Esophagus mucosa (tissue), 1 donor: ENCODE measurements at places on chromosomes 7 and 10.

DNA sequence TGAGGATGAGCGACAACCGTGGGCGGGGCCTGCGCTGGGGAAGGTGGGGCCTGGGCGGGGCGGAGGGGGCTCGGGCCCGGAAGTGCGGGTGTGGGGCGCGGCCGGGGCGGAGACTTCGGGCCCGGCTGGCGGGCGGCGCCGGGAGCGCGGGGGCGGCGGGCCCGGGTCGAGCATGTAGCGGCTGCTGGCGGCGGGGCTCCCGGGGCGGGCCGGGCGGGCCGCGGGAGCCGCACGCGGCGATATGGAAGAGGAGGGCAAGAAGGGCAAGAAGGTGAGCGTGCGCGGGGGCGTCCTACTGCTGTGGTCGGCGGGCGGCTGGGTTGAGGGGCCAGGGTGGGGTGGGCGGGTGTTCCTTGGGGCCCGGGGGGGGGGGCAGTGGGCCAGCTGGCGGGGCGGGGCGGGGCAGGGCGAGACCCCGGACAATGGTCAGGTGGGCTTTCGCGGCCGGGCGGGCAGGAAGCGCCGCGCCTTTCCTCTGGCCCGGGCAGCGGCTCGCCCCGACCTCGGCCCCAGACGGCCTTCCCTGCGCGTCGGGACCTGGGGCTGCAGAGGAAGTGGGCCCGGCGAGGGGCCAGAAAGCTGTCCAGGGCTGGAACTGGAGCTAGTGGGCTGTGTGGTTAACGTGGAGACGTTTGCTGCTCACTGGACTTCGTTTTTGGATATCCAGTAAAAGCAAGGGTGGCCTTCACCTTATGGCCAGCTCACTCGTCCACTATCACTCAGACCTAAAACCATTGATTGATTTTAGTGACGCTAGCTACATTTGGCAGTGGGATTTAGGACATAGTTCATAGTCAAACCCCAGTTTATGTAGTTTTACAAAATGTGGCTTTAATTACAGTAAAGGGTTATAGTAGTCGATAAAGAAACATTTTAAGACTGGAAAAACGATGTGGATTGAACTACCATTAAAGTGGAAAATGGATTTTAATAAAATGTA is at the start of gene CCM2:
CCM2 (plus strand) TSS at position 109 of the 940 bp plus-strand sequence; CDS start at position 242, 133 bp downstream.
- peak; percentile 9 for ATAC-seq

DNA sequence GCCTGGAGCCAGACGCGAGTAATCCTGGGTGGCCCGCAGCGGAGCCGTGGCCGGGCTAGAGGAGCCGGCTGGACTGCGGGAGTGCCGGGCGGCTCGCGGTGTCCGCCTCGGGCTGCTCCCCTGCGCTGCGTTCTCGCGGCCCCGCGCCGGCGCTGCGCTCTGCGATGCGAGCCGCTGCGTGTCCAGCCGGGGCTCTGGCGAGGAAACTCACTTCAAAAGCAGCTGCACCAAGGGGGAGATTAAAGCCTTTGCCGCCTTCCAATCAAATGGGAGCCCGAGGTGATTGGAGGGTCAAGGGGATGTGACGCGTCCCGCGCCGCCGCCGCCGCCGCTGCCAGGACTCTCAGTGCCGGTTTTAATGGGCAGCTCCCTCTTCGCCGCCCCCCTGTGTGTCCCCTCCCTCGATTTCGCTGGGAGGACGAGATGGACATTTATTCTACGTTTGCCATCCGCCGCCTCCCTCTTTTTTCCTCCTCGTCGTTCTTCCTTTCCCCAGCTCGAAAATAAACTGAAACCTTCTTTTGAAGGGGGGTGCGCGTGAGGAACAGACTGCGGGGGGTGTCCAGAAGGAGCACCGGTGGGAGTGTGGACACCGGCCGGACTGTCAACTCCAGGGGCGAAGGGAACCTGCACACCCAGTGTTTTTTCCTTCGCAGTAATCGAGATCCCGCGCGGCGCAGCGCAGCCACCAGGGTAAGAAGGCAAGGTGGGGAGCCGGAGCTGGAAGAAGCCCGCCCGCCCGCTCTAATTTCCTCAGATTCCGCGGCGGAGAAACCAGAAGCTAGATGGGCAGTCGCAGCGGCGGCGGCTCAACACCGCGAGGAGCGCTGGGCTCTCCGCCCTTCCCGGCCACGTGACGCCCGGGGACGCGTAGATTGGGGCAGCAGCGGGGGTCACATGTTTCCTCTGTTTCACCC is at the start of gene ZNF503:
ZNF503 (minus strand) TSS at position 196 of the 917 bp plus-strand sequence. CDS start 345 bp downstream, outside the sequence.
- peak; percentile 68 for ATAC-seq

GRCh38 chr10:33195608-33196376 is 138.7 kb downstream of the NRP1 start:
- ATAC-seq = no peak

GRCh38 chr10:84026821-84027257 is 112.5 kb upstream of the GHITM start:
- no peak for ATAC-seq

- peak; percentile 81 for ATAC-seq
Measured at GRCh38 chr7:130242198-130243014, 24.3 kb upstream of the CPA2 start.

DNA sequence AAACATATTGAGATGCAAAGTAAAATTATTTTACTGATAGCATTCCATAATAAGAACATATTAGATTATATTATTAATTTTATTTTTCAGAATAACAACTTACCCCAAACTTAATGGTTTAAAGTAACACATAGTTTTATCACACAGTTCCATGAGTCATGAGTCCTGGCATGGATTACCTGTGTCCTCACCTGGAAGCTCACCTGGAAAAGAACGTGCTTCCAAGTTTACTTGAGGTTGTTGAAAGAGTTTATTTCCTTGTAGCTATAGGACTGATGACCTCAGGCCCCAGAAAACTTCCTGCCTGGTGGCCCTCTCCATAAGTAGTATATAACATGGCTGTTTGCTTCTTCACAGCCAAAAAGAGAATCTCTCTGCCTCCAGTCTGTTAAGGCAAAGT is 254.6 kb downstream of the TFEC start:
- no peak for ATAC-seq

- ATAC-seq = no peak
Measured at GRCh38 chr7:37441386-37441760, 7.3 kb downstream of the ELMO1 start.

DNA sequence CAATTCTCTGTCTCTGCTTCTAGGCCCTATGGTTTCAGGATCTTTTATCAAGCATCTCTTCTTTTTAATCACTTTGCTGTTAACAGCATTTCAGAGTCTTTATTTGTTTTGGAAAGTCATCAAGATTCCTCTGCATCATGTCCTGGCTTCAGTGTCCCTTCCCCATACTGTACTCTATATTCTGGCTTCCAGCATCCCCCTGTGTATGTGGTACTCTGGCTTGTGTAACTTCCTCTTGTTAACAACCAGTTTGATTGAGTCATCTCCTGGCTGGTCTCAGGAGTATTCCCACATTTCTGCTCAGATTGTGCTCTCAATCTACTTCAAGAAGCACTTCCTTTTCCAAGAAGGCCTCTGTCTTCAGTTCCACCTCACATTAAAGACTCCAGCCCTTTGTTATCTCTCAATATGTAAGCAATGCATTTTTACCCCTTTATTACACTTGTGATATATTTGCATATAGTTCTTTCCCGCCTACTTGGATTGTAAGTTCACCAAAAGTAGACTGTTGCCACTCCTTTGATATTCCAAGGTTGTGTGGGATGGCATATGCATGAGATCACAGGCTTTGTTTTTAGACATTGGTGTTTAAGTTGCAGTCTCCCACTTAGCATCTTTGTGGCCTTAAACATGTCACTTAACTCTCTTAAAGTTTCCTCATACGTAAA is 15.1 kb upstream of the ATE1 start:
- peak; percentile 59 for ATAC-seq

GRCh38 chr10:17064435-17064834 is 65.2 kb downstream of the CUBN start:
- ATAC-seq = no peak

DNA sequence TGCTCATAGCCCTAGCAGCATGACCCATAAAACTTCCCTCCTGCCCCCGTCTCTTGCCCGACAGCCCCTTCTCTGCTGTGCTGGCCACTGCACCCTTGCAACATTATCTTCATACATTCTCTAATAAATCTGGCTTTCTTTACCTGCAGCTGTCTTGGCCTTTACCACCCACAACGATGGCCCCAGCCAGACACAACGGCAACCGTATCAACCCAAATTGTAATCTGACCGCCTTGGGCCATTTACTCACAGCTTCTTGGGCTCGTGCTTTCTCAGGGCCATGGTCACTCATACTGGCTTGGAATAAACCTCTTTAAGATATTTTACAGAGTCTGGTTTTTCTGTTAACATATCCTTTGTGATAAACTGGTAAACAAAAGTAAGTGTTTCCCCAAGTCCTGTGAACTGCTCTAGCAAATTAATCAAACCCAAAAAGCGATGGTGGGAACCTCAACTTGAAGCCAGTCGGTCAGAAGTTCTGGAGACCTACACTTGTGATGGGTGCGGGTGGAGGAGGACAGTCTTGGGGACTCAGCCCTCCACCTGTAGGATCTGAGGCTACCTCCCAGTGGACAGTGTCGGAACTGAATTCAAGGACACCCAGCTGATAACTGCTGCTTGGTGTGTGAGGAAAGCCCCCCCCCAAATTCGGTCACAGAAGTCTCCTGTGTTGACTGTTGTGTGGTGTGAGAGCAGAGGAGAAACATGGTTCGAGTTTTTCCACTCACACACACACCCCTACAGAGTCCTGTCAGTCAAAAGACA is 87.6 kb upstream of the ATP6V0A4 start:
- no peak for ATAC-seq

DNA sequence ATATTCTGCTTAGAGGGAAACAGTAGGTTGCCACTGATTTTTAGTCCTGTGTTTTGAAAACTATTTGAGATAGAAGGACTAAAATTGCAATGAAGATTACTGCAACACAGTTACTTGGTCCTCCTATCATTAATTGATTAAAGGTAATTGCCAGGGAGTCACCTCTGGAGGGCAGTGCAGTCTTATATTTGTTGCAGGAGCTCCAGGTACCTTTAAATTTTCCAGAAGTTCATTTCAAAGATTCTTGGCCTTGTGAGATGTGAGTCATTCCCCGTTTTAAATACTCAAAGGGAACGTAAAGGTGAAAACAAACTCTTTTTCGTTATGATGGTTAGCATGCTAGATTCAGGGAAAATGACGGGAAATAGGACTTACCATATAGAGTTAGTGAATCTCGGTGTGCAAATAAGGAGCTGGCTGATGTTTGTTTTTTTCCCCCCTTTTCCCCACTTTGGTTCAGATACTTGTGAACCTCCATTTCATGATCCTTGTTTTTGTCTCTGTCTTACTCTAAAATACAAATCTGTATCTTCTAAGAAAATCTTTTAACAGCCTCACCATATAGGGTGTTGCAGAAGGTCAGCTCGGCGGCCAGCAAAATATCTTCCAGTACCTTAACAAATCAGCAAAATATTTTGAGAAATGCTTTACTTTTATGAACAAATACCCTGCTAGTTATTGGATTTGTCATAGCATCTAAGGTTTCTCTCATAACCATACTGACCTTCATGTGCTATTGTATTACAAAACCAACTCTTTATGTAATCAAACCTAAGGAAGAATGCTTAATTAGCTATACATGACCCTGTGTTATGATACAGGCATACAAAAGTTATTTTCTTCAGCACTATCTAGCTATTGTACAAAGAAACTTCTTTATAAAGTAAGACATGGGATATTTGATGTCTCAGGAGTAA is 143.0 kb upstream of the HDAC9 start:
- peak; percentile 82 for ATAC-seq
